ENCODE measurements at places on chromosomes 16 and 17.

GRCh38 chr17:75506888-75507287 lies 8.4 kb downstream of the CASKIN2 start:
- no peak for DNase-seq

DNA sequence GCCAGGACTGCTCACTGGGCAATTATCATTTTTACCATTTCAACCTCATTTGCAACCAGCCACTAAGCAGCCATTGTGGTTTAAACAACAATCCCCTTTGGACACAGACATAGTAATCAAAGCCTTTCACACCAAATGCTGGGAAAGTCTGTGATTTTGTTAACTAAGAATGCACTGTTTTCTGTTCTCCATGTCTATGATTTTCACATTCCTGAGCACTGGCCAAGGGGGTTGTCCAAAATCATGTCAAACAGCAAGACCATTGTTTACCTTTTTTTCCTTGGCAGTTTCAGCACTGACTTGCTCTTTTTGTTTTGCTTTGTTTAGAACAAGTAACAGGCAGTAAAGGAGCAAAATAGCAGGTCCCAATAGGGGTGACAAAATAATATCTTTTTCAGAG lies 106.3 kb upstream of the SIAH1 start:
- no peak for DNase-seq

GRCh38 chr17:72515291-72516065 lies 394.7 kb downstream of the SOX9 start:
- no peak for DNase-seq

GRCh38 chr17:17098551-17099179 lies 56.4 kb downstream of the MPRIP start:
- no peak for DNase-seq

Measured in dermis blood vessel endothelial cell (primary cell).